ENCODE measurements at places on chromosomes 16 and 17.

DNA sequence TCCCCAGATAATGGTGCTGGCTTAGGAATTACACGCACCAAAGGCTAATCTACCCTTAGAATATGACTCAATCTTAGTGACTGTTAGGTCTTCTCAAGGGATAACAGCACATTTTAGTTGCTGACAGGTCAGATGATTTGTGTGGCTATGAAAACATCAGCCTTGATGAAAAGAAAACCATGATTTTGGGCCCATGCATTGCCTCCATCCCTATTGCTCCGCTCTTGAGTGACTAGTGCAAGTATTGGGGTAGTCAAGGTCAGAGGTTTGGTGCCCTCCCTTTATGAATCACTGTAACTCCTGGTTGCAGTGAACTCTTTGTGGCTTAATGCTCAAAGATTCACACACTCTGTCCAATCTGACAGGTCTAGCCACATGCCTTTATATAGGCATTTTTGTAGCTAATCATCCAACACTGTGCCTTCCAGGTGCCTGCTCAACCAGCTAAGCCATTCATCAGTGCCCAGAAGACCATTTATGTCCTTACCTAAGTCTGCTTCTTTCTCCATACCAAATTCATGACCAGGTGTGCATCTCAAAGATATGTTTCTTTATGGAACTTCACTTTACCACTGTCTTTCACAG is 251.6 kb downstream of the KCNJ2 start:
- no peak for DNase-seq

DNA sequence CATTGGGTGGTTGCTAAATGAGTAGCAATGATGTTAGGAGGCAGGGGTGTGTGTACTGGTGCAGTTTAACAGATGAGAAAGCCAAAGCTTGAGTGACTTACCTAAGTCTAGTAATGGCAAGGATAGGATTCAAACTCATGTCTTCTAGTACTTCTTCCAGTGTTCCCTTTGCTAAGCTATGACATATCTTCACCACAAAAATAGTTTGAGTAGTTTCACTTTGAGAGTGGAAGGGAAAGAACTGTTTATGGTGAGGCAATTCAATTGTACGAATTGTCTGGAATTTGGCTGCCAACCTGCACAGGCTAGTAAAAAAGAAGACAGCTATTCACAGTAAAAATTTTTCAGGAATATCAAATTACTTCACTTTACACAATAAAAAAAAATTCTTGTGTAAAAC is 138.0 kb downstream of the NLK start:
- no peak for DNase-seq

GRCh38 chr17:17579691-17580090 is 11.8 kb downstream of the PEMT start:
- no peak for DNase-seq

DNA sequence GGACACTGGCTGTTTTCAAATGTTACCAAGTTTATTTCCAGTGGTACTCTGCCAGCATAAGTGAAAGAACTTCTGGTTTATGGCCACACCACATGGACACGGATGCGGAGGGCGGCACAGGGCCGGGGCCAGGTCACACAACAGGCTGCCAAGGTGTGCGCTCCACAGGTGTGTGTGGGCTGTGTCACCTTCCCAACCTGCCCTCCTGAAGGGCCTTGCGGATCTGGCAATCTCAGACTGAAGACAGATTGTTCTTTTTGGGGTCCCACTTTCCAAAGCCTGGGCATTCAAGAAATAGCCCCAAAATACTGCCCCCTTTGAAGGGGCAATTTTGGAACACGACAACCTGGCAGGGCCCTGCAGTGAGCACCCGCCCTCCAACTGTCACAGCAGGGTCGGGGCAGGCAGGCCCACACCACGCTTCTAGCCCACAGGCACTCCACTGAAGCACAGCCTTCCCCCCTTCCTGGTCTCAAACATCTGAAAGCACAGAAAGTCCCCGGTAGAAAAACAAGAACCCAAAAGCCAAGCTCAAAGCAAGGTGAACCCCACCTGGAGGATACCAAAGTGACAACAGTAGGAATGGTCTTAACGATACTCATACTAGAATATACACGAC is 3.5 kb downstream of the CSNK1D start:
- no peak for DNase-seq

- no peak for DNase-seq
These were observed 158.2 kb downstream of the FOXL1 start for GRCh38 chr16:86736502-86736901.

GRCh38 chr17:75069783-75070182 is 18.0 kb upstream of the SLC16A5 start:
- no peak for DNase-seq

DNA sequence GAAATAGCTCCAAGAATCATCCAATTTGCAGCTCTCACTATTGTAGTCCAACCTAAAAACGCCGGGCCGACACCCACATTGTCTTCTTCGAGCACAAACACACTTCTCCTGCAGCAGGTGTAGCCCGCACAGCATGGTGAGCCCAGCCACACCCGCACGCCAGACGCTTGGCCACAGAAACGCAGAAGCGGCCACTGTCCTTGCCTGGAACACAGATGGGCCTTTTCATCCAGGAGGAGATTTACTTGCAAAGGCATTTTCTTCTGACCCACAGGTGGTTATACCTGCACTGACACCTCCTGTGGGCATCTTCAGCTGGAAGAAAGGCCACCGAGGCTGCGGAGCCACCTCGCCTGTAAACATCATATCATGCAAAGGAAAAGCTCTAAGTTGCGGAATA is 98.4 kb downstream of the ADCY9 start:
- no peak for DNase-seq

DNA sequence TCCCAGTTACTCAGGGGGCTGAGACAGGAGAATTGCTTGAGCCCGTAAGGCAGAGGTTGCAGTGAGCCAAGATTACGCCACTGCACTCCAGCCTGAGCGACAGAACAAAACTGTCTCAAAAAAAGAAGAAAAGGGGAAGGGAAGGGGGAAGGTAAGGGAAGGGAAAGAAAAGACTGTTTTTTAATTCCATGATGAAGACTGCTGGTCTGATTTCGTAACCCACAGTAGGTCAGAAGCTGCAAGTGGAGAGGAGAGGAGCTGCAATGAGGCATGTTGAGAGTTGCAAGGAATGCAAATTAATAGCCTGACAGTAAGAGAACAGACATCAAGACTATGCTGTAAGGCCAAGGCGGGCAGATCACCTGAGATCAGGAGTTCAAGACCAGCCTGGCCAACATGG is 33.3 kb downstream of the HELZ start:
- DNase-seq: no peak

GRCh38 chr17:80847496-80848230 is 144.0 kb upstream of the CHMP6 start:
- no peak for DNase-seq

All from germinal center (tissue), 1 donor.